ENCODE measurements at places on chromosomes 5 and 9.

DNA sequence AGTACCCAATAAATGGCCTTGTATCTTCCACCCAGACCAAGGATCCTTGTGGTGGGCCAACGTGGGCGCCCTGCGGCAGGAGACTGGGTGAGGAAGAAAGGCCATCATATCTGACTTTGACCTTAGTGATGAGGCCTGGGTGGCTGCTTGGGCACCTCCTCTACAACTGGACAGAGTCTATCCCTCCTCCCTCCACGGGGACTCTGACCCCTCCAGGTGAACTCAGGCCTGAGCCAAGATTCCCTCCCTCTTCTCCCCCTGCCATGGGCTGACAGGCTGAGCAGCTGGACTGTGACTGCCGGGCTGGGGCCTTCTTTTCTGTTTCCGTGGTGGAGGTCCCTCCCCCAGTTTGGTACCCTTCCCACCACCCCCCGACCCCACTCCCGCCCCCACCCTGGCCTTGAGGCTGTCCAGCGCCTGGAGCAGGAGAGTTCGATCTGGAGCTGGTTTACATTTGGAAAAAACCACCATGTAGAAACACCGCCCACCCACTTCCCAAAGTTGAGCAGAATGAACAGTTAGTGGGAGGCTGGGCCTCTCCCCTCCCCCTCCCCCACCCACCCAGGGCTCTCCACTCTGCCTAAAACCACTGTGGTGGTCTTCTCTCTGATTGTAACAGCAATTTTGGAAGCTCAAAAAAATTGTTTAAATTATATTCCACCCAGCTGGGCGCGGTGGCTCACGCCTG, 1.2 kb upstream of the PHYHD1 start:
- DNase-seq = no peak

DNA sequence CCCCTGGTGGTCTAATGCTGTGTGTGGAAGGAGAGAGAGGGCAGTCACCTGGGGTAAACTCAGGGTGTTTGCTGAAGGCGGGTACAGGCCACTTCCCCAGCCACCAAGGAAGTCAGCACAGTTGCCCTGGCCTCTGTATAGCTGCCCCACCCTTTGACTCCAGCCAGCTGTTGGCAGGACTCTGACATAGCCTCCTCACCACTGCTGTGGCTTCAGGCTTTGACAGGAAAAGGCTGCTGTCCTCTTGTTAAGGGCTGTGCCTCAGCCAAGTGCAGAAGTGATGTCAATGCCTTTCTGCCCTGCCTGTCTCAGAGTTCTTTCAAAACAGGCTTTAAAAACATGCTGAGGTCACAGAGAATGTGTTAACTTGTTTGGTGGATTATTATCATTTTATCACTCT, 487.2 kb upstream of the KLF4 start:
- DNase-seq = no peak

GRCh38 chr9:81861644-81862043, 66.6 kb upstream of the SPATA31D4 start:
- no peak for DNase-seq

DNA sequence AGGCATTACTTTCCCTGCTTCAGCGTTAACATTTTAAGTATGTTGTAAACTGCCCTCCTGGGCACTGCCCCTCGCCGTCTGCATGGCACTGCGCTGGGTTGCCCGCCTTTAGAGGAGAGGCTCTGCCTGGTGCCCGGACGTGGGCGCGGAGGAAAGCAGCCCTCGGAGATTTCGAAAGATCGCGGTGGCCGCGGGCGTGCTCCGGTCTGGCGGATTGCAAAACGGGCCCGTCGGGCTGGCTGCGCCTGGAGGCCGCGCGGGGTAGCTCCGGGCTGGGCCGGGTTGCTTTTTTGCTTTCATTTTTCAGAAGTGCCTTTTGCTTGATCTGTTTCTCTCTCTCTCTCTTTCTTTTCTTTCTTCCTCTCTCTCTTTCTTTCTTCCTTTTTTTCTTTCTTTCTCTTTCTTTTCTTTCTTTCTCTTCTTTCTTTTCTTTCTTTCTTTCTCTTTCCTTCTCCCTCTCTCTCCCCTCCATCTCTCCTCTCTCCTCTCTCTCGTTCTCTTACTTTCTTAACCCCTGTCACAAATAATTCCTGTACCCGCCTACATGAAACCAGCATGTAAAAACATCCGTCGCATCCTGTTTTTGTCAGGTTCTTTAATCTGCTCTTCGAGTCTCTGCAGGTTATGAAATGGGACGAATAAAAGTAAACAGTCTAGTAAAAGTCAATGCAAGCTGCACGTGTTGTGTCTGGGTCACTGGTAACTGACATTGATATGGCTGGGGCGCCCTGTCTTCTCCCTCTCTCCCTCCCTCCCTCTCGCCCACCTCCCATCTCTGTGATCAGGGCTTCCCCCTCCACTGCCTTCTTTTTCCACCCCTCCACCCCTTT, 1.7 kb downstream of the FST start:
- no peak for DNase-seq

- no peak for DNase-seq
Measured at GRCh38 chr9:19127871-19128500, 694 bp upstream of the PLIN2 start.
